ENCODE measurements at places on chromosomes 6 and 20.

DNA sequence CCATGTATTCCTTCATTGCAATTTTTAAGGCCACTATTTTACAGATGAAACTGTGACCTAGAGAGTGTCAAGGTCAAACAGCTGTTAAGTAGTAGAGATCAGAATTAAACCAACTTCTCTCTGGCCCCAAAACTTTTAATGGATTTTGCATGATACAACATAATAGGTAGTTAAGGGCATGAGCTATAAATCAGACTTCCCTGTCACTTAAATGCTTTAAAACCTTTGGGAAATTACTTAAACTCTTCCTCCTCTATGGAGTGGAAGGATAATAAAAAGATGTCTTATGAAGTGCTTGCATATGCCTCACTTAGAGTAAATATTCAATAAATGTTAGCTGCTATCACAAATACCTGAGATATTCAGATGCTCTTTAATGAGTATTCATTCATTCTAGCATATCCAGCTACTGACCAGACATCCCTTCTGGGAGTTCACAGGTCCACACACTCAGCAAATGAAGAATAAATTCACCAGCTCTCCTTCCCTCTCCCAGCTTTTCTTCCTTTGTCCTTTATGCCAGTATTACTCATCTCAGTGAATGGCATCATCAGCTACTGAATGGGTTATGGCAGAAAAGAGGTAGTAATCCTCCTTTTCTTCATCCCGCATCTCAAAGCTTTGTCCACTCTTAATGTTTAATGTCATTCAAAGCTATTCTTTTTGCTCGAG is 36.2 kb downstream of the EYA4 start:
- DNase-seq, result no peak

DNA sequence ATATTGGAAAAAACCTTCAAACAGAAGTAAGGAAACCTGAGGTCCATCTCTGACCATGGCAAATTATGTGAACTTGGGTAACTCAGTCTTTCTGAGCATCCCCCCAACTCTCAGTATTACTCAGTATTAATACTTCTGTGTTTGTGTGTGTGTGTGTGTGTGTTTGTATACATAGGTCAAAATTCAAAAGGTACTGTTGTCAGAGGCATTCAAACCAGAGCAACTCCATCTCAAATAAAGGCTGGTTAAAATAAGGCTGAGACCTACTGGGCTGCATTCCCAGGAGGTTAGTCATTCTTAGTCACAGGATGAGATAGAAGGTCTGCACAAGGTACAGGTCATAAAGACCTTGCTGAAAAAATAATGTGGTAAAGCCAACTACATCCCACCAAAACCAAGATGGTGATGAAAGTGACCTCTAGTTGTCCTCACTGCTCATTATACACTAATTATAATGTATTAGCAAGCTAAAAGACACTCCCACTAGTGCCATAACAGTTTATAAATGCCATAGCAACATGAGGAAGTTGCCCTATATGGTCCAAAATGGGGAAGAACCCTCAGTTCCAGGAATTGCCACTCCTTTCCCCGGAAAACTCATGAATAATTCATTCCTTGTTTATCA is 33.3 kb upstream of the SLC22A16 start:
- DNase-seq, result no peak

DNA sequence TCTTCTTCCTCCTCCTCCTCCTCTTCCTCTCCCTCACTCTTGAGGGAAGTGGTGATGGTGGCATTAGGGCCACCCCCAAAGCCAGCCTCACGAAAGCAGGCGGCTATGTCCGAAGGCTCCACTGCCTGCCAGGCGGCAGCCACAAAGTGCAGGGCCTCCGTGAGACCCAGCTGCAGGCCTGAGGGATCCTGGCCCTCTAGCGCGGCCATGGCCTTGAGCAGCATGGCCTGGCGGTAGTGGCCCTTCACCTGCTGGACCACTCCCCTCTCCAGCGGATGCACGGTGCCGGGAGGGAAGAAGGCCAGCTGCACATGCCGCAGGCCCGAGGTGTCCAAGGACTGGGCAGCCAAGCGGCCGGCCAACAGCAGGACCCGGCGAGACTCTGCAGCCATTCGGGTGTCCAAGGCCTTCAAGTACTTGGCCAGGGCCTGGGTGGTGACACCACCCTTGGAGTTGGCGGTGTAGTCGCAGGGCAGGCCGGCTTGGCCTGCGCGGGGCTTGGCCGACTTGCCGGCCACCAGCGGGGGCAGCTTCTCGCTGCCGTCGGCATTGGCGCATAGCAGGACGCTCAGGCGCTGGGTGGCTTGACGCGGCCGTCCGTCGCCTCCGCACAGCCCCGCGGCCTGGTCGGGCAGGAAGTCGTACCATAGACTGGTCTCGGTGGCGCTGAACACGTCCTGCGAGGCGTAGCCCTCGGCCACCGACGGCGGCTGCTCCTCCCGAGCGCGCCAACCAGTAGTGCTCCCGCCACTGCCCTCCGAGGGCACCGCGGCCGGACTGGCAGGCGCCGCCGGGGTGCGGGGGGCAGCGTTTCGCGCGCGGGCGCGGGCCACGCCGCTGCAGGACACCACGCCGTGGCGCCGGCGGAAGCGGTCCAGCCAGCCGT is 1.1 kb downstream of the CENPB start:
- no peak for DNase-seq

DNA sequence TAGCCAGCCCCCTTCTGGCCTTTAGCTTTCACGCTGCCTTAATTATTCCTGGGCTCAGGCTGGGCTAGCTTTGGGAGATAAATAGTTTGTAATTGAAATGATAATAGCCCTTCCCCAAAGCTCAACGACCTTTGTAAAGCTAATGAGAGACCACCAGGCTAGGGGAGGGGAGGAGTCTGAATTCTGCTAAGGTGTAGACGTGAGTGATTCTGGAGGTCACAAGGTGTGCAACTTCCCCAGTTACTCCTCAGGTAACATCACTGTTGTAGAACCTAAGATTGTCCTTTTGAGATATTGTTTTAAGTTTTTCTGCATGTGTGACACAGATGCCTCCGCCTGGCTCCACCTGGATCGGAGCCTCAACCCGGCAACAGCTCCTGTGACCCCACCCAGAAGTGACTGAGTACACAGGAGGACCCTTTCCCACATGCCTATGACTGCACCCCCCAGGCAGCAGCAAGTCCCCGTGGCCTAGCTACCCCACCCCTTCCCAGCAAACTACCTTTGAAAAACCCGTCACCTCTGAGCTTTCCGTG is 5.8 kb upstream of the GPR31 start:
- DNase-seq, result no peak

DNA sequence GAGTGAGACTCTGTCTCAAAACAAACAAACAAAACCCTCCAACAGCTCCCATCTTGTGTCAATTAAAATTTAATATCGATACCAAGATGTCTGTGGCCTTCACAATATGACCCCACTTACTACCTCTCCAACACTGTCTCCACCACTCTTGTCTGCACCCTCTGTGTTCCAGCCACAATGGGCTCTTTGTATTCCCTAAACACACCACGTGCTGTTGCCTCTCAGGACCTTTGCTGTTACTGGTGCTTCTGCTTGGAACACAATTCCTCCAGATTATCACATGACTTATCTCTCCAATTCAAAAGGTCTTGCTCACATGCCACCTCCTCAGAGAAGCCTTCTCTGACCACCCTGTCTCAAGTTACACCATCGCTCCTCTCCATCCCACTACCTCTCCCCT is 6.0 kb upstream of the HCK start:
- no peak for DNase-seq

DNA sequence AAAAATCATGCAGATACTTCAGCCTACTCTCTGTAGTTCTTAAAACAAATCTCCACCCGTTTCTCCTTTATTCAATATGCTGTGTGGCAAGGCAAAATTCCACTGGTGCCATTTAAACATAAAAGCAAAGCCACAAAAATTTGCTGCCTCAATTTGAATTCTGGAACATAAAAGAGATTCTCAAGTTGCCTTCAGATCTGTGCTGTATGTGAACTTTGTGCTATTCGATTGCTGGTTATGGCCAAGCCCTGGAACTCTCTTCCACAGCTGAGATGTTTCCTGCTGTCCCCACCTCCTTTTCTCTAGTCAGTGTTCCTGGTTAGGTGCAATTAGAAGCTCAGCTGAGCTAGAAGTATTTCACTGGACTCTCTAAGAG is 395.3 kb upstream of the BTBD3 start:
- DNase-seq, result no peak

DNA sequence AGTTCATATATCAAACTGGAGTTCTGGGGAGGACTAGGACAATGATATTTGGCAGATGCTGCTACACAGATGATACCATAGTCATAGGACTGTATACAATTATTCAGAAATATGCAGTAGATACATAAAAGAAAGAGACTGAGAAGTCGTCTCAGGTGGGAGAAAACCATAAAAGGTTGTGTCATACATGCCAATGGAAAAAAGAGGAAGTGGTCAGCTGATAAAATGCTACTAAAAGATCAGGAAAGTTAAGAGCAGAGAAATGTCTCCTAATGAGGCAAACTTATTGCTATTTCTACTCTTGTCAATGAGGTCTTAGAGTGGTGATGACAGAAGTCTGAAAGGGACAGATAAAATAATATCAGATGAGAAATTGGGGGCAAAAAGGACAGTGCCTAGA is 407.6 kb downstream of the COL12A1 start:
- no peak for DNase-seq

DNA sequence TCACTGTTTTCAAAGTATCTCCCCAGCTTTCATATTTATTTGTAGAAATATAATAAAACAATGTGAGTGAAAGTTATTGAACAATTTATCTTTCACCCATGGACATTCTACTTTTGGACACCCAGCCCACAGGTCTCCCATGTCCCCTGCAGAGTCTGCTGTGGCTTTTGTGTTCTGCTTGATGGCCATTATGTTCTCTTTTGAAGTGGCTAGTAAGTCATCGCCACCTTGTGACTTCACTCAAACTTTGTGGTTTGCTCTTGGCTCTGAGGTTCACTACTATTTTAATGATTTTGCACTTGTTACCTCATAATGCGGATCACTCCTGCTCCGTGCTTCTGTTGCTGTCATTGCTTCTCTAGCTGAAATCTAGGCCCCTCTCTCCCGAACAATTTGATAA is 10.2 kb upstream of the DEFB113 start:
- no peak for DNase-seq

- DNase-seq, result no peak
Observed at GRCh38 chr20:57290178-57290484, 23.7 kb upstream of the BMP7 start.

GRCh38 chr6:44078827-44079671 is 48.2 kb downstream of the MRPL14 start:
- DNase-seq, result peak; percentile 75

DNA sequence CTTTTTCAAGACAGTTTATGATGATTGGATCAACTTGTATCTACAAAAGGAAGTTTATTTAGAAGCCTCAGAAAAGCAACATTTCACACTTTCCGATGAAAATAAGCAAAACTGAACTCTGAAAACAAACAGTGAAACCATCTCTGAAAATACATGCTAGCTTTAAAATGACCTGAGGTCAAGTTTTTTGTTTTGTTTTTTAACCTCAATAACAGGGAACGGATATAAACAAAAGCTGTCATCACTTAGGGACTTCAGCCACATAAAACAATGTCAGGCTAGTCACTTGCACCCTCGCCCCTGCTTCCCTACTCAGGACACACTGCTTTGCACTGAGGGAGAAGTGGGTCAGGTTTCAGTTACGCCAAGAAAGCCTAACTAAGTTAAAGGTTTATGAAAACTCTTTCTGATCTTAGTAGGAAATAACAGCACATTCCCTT is 11.6 kb downstream of the BACH2 start:
- no peak for DNase-seq

DNA sequence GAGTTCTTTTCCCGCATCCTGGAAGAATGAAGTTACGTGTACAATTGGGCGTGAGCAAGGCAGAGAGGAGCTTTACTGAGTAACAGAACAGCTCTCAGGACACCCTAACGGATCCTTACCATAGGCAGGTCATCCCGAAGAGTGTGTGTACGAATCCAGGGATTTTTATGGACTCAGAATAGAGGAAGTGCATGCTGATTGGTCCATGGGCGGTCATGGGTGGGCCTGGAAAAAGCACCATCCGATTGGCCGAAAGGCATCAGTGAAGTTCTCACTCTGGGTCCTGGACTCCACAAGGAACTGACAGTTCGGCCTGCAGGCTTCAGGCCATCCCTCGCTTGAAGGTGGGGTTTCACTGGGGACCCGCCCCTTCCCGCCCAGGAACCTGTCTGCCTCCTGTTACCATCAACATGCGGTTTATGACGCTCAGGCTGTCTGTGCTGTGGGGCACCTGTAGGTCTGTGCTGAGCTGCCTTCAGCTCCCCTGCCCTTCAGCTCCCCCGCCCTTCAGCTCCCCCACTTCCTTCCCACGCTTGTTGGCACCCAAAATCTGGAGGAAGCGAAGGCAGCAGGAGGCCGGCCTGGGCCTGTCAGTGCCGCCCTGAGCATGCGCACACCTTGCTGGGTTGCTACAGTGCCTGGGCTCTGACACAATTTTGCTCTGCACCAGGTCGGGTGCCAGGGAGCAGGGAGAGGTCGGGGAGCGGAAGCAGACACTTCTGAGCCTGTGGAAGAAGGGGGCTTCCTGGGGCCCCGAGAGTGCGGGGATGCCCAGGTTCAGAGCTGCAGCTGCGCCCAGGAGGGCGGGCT is 57.9 kb upstream of the MANEA start:
- DNase-seq, result no peak

- no peak for DNase-seq
Observed at GRCh38 chr20:458776-459175, 3.6 kb downstream of the TBC1D20 start.

DNA sequence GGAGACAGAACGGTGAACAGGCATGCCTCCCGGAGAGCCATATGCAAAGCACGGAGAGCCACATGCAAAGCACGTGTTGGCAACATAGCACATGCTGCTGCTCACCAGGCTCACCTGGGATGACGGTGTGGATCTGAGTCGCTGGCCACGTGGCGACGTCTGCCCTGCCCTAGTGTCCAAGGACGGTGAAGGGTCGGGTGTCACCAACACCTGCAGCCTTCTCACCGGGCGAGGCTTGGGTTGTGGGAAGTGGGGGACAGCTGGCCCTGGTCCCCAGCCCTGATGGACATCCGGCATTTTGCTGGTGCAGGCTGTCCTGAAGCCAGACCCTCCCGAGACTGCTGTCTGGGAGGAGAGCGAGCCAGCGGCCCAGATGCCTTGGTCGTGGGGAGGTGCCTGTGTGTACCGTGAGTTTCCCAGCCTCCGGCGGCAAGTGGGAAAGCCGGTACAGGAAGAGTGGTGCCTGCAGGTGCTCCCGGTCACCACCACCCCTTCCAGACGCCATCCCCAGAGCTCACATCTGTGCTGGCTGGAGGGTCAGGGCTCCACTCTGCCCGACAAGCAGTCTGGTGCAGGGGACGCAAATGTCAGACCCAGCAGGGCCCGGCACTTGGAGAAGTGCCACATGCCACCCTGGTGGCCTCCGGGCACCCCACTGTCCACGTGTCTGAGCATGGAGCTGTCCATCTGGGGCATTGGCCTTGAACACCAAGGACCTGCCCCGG is 5.9 kb upstream of the ADRM1 start:
- no peak for DNase-seq

Data from CD4-positive, alpha-beta T cell treated with Interleukin-6 for 4 hours (primary cell).